ENCODE measurements at places on chromosomes 16 and 17.

DNA sequence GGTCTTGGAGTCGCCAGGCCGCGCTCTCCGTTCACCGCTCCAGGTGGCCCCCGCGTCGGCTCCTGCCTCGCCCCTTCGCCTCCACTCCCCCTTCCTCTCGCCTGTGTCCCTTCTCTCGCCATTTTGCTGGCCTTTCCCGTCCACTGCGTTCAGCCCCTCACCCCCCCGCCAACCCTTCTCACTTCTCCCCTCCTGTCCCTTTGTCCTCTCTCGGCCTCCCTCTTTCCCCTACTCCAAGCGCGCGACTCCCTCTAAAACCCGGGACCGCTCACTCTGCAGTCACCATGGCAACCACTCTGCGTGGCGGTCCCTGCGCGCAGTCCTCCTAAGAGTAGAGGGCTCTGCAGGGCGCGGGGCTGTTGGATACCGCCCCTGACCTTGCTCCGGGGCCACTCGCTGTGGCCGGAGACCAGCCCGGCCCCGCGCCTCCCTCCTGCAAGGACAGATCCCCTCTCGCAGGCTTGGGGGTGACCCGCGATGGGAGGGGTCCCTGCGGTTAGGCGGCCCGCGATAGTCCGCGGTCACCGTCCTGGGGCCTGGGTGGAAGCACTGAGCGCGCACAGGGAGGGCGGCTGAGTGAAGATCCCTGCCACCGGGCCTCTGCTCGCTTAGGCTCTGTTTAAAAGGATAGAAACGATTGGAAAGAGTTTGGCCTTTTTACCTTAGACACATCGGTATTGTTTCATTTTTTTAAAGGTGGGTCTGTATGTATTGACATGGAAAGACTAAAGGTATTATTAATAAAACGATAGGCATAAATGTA lies 454 bp downstream of the CCDC40 start:
- DNase-seq = no peak

DNA sequence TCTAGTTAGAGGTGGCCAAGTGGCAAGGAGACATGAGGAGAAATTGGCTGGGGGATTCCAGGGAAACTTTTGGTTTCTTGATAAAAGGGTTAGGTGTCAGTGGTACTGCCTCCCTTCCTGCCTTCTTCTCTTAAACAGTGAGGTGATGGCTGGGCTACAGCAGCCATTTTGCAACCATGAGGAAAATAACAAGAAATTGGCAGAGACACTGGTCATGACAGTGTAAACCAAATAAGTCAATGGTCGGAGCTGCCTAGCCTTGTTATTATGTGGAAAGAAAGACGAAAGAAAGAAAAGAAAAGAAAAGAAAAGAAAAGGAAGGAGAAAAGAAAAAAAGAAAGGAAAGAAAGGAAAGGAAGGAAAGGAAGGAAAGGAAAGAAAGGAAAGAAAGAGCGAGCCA lies 63.9 kb downstream of the CPPED1 start:
- DNase-seq = no peak

- no peak for DNase-seq
Measured at GRCh38 chr16:22098405-22099255, 6.3 kb downstream of the VWA3A start.

DNA sequence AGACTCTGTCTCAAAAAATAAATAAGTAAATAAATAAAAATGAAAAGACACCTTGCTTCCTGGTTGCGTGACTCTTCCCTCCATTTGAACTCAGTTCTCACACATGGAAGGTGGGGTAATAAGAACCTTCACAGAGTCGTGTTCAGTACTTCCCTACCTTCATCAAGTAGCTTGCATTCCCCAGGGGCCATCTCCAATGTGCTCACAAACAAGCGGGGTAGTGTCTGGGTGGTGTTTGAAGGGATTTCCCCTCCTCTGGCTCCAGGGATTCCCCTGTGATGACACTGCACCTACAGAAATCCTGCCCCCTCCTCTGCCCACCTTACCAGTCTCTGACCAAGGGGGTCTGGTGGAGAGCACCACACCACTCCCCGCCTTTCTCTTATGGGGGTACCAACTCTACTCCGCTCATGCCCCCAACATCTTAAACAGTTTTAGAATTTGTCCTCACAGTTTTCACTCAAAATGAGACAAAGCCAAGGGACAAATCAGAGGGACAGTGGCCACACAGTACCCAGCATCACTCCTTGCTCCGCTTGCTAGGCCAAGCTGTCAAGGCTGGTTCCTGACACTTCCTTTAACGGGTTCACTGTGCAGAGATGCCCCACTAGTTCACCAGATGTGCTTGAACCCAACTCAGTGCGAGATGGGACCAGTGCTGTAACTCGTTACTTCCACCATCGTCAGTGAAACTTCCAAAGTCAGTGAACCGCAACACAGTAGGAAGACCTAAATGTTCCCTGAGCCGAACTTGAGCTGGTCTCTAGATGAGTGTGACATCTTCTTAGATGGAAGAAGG lies 69.1 kb downstream of the COPRS start:
- no peak for DNase-seq

DNA sequence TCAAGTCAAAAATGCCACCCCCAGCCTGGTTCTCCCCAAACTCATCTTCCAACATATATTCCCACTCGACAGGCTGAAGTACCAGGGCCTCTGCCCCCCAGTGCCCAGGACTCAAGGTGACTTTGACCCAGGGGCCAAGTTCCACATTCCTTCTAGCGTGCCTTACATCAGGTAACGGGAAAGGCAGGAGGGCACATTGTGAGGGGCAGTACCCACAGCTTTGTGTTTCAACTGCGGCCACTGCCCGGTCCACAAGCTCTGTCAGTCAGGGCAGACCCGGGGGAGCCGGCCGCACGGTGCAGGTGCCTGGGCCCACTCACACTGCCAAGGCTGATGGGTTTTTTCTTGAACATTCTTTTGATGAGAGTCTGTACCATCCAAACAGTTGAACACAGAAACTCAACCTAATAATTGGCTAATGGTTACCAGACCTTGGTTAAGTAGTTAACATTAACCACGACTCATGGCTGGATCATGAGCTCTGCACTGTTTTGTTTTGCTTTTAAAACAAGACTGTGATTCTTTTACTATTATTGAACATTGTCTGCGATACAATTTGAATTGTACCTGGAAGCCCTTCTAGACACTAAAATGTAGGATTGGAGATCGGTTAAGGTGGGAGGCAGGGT lies 17.6 kb downstream of the ACE start:
- DNase-seq = no peak

- no peak for DNase-seq
Measured at GRCh38 chr17:67093348-67093747, 49.0 kb downstream of the CACNG1 start.

- no peak for DNase-seq
Measured at GRCh38 chr16:57407521-57408353, 3.2 kb downstream of the CCL17 start.

DNA sequence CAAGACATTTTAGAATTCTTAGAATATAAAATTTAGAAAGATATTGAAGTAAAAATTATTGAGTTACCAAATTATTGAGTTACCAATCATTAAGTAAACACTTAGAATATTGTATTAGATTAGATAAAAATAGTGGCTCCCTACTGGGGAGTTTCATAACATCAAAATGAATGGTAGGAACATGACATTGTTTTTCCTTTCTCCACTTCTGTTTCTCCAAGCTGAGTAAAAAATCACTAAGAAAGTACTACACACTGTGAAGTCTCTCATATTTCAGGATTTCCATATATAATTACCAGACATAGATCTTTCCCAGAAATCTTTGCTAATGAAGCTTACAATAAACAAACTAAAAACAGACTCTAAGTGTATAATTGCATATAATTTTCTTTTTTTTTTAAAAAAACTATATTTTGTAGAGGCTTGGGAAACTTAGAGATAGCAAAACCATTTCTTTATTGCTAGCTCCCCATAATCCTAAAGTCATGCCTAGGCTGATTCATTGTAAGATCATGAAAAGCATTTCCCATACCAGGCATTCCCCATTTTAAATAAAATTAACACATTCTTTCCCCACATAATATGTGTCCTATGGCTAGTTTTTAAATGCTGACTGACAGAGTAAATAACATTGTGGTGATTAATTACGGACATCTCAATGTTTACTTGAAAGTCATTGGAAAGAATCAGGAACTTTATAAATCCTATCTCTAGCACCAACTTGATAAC lies 1408.7 kb upstream of the GOT2 start:
- DNase-seq = no peak

DNA sequence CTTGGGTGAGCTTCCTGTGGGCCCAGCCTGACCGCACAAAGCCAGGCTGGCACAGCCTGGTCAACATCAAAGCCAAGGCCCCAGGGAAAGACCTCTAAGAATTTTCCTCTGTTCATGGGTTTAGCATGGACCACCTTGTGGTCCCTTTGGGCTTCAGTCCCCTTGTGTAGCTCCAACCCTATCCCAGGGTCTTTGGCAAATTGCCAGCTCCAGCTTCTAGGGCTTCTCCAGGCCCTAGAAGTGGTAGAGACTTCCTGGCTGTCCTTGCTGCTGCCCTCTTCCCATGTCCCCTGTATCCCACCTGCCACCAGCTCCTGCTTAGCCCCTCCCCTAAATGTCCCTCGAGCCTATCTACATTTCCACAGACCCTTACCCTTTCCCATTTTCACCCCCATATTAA lies 9.7 kb upstream of the ITGA3 start:
- no peak for DNase-seq

DNA sequence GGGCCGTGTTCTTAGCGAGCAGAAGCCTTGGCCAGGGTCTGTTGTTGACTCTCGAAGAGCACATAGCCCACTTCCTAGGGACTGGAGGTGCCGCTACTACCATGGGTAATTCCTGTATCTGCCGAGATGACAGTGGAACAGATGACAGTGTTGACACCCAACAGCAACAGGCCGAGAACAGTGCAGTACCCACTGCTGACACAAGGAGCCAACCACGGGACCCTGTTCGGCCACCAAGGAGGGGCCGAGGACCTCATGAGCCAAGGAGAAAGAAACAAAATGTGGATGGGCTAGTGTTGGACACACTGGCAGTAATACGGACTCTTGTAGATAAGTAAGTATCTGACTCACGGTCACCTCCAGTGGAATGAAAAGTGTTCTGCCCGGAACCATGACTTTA lies 18.5 kb downstream of the RSPRY1 start:
- DNase-seq = no peak

DNA sequence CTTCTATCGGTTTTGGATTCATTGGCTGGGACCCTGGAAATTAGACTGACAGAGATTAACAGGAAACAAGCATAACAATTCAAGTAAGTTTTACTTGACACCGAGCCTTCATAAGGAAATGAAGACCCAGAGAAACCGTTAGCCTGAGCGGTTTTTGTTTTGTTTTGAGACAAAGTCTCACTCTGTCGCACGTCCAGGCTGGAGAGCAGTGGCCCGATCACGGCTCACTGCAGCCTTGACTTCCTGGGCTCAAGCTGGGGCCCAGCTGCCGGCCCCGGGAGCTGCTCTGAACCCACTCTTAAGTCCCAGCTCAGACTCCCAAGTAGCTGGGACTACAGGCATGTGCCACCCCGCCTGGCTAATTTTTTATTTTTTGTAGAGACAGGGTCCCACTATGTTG lies 321.3 kb downstream of the SEC14L1 start:
- DNase-seq = no peak

GRCh38 chr17:30256756-30257506 lies 21.4 kb upstream of the SLC6A4 start:
- DNase-seq = no peak

DNA sequence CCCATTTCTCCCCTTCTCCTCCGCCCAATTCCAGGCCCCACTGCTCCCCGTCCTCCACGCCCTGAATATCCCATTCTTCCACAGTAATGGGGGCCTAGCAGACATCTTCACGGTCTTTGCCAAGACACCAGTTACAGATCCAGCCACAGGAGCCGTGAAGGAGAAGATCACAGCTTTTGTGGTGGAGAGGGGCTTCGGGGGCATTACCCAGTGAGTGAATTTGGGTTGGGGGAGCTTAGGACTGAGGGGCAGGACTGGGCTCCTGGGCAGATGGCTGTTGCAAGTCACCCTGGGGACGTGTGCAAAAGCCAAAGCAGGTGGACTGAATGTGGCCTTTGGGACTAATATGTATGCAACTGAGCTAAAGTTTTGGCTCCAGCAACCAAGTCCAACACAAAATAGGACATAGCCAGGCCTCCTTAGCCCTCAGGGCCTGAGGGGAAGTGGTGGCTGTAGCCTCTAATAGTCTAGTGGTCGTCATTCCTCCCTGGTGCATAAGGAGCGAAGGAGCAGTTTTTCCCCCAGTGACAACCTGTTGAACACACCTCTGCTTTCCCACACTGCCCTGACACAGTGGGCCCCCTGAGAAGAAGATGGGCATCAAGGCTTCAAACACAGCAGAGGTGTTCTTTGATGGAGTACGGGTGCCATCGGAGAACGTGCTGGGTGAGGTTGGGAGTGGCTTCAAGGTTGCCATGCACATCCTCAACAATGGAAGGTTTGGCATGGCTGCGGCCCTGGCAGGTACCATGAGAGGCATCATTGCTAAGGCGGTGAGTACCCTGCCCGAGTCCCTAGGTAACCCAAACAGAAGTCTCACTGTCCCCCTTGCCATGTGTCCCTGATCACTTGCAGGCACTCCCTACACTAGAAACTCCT lies 2.6 kb downstream of the ACADVL start:
- no peak for DNase-seq

- DNase-seq = no peak
Measured at GRCh38 chr17:8859804-8860430, 7.6 kb downstream of the PIK3R6 start.

DNA sequence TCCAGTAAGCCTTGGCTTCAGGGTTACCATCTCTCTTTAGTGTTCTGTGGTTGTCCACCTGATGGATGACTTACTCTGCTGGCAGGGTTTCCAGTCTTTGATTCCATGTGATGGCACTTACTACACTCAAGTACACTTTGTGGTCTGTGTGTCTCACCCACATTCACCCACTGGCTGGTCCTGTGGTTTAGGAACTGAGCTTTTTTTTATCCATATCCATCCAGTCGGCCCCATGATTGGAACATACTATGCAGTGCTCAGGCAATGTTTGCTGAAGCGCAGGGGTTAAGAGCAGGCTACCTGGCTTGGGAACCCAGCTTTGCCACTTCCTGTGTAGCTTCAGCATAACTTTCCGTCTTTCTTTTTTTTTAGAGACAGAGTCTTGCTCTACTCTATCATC lies 2.8 kb upstream of the FUS start:
- no peak for DNase-seq

GRCh38 chr16:71514476-71514875 lies 11.8 kb upstream of the CHST4 start:
- DNase-seq = no peak

DNA sequence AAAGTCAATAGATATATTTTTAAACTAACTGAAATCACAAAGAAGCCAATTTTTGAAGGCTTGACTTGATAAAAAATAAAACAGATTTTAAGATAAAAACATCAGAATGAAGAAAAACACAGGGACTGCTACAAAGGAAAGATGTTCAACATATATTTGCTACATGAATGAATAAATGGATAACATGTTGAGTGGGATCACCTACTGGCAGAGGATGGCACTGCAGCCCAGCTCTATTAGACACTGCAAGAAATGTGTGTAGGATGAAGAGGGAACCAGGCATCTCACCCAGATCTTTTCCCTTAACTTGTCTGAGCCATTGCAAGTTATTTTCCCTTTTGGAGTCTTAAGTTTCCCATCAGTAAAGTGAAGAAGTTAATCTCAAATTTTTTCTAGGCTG lies 4.2 kb downstream of the AIPL1 start:
- no peak for DNase-seq

- DNase-seq = no peak
Measured at GRCh38 chr17:49333804-49334203, 28.2 kb downstream of the ZNF652 start.

GRCh38 chr17:74773871-74774286 lies 2.3 kb downstream of the NAT9 start:
- DNase-seq = no peak

- no peak for DNase-seq
Measured at GRCh38 chr16:88448461-88449266, 4.4 kb upstream of the ZFPM1 start.

Data from activated CD8-positive, alpha-beta memory T cell treated with anti-CD3 and anti-CD28 coated beads for 1 hour (primary cell).